ENCODE measurements at places on chromosomes 12 and 14. TPM values are rescaled to one million over a fixed set of nuclear protein-coding genes. Genes with fewer than 3 reads are reported as not detected.

GLIPR1L1 gene
- not detected for total RNA-seq

DNA sequence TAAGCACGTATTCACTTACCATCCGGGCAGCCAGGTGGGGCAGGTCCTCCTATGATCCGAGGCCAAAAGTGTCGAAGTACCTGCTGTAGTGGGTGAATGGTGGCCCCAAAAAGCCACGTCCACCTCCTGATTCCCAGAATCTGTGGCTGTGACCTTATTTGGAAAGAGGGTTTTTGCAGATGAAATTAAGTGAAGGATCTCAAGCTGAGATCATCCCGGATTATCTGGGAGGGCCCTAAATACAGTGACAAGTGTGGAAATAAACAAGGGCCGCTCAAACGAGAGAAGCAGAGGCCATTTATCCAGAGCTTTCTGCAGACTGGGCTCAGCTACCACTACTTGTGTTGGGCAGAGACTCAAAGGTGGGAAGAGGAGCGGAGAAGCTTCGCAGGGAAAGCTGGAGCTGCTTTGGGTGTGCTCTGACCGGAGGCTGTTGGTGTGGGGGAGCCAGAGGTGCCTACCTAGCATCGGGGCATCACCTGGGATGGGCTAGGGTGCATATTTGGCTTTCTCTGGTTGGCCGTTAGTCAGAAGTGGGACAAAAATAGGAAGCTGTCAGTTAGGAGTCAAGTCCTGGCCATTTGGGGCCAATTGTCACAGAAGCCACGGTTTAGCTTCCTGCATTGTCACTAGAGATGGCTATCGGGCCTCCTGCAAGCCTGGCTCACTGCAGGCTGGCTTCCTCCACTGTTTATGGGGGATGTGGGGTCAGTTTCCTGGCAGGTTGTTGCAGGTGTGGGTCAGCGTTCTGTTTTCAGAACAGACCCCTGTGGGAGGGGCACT is 27.8 kb upstream of the DLK1 start:
- DNase-seq = no peak

TAC3 gene
- total RNA-seq = not detected

- no peak for DNase-seq
Observed at GRCh38 chr12:7068994-7069346, 8.5 kb downstream of the C1S start.

OAS2 gene
- not detected for total RNA-seq

CCDC197 gene
- total RNA-seq = not detected

DNA sequence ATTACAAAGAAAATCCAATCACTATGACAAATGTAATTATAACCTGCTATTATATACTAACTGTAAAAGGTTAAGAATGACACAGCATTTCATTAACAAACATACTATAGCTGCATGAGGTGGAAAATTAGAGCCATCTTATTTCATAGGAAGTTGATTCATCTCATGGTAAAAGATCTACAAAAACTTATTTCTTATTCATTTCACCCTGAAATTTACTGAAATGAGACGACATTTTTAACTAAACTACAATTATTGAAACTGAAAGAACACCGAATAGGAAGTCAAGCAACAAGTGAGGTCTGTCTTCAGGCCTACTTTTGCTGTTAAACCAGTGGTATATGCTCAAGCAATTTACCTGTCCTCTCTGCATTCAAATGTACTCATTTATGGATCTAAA is 87.2 kb downstream of the CEP83 start:
- DNase-seq = no peak

- no peak for DNase-seq
Observed at GRCh38 chr12:14362352-14362751, 3.1 kb upstream of the ATF7IP start.

DNA sequence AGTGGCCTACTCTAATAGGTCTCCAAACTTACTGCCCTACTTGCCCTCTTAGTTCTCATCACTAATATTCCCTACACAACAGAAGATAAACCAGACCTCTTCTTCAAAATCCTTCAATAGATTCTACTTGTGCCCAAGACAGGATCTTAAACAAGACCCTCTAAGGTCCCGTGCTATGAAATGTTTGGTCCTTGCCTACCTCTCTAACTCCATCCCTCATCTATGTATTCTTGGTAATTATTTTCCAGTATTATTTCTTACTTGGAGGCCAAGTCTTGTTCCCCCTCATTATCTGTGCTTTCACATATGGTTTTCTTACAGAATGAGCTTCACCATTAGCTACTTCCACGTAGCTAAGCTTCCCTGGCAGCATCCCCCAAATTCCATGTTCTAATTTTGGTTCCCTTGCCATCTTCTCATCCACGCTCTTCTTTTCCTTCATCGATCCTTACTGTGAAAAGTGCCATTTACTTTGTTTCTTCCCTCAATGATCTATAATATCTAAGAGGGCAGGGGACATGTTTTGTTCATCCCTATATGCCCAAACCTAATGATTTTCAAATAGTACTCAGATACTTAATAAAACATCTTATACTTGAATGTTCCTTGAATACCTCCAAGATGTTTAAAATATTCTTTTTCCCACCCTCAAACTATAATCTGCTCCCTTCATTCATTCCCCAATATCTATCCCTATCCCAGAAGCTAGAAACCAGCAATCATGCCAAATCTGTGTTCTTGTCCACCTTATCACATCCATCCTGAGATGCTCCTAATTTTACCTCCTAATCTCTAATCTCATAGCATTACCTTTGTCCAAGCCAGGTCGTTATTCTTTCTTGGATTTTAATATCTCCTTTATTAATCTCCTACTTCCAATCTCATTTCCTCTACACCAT is 10.1 kb downstream of the HNRNPC start:
- DNase-seq = no peak

- no peak for DNase-seq
Observed at GRCh38 chr12:89770391-89770790, 61.8 kb upstream of the ATP2B1 start.

DNA sequence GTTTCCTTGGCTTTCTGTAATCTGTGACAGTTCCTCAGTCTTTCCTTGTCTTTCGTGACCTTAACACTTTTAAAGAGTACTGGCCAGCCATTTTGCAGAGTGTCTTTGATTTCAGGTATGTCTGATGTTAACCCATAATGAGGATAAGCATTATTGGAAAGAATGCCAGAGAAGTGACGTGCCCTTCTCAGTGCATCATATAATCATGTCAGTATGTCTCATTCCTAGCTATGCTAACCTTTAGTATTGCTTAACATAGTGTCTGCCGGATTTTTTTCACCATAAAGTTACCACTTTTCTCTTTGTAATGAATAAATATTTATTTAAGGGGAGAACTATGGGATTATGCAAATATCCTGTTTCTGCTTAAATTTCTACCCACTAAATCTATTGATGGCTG is 28.5 kb downstream of the RERG start:
- no peak for DNase-seq

SLC5A8 gene
- not detected for total RNA-seq

Measured in chondrocyte (in vitro differentiated cells).